ENCODE measurements at places on chromosomes 4 and X.

DNA sequence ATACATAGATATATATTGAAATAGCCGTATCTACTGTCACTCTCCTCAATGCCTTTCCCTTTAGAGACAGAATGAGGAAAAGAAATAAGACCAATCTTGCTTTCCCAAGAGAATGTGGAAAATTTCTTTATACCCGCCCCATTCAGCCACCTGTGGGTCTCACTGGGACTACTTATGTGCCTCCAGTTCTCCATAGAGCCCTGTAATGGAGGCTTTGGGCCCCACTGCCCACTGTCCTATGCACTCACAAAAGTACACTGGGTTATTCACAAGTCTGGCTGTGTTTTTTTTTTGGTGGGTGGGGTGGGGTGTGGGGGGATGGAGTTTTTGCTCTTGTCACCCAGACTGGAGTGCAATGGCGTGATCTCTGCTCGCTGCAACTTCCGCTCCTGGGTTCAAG, 70.4 kb upstream of the ELOVL6 start:
- no peak for ATAC-seq

DNA sequence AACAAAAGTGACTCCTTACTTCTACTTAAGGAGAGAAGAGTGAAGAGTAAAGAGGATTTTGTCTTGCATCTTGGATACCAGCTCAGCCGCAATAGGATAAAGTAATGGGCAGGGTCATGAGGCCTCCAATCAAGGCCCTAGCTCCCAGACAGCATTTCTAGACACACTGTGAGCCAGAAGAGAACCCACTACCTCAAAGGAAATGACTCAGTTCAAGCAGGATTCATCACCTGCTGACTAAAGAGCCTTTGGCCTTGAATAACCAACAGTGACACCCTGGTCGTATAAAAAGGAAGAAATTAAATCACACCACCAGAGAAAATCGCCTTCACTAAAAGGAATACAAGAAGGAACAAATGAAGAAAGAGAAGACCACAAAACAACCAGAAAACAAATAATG, 416.1 kb downstream of the PCDH18 start:
- no peak for ATAC-seq

- ATAC-seq = no peak
Measured at GRCh38 chr4:127523369-127523768, 109.4 kb upstream of the INTU start.

- no peak for ATAC-seq
Measured at GRCh38 chr4:56450342-56450741, 14.3 kb downstream of the PAICS start.

GRCh38 chr4:127082986-127083385, 549.8 kb upstream of the INTU start:
- ATAC-seq = no peak

- ATAC-seq = peak; percentile 39
Measured at GRCh38 chr4:26701786-26702227, 117.9 kb downstream of the TBC1D19 start.
